ENCODE measurements at places on chromosomes 7 and 10. TPM values are rescaled to one million over a fixed set of nuclear protein-coding genes. Genes with fewer than 3 reads are reported as not detected.
A peak's percentile ranks its signal among the peaks of the same experiment; 100 is the strongest.

The TRPV5 gene
- total RNA-seq: not detected

The GPR158 gene
- 4.6 TPM for total RNA-seq

- no peak for DNase-seq
These were observed 230.0 kb downstream of the PHF14 start for GRCh38 chr7:11203683-11204082.

DNA sequence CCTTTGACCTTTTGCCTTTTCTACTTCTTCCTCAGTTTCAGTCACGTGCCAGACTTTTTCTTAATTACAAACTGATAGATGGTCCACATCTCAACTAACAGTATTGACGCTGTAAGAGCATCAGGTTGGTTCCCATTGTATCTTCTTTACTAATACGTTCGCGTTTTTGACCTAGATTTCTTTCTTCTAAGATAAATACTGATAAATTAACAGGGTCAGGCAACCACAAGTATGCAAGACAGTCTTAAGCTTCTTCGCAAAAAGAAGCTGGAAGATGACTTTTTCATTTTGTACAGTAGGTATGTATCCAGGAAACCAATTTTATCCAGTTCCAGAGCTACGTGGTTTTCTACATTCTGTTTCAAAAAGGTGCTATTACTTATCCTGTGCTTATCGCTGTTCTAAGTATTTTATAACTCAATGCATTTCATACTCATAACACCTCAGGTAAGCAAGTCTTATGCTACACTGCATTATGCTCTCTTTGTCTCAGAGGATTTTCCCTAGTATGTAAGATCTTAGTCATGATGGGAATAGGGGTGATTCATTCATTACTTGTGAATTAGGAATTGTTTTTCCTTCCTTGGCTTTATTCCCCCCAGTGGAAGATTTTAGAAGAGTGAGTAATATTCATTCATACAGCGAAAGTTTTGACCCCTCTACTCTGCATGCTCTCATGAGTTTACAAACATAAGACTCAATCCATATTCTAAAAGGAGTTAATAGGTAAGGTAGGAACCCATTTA, 955 bp downstream of the DUS4L start:
- peak; percentile 79 for DNase-seq

The ATP5F1C gene
- 338 TPM for total RNA-seq

- no peak for DNase-seq
These were observed 13.7 kb upstream of the C10orf71 start for GRCh38 chr10:49285232-49285631.

The KNDC1 gene
- not detected for total RNA-seq

- no peak for DNase-seq
These were observed 23.3 kb downstream of the ADCY1 start for GRCh38 chr7:45597286-45597984.

The NME8 gene
- not detected for total RNA-seq

The KCNMA1 gene
- 32.8 TPM for total RNA-seq

GRCh38 chr10:50395271-50395670, 144.0 kb upstream of the ASAH2 start:
- no peak for DNase-seq

The PRLHR gene
- total RNA-seq: not detected

DNA sequence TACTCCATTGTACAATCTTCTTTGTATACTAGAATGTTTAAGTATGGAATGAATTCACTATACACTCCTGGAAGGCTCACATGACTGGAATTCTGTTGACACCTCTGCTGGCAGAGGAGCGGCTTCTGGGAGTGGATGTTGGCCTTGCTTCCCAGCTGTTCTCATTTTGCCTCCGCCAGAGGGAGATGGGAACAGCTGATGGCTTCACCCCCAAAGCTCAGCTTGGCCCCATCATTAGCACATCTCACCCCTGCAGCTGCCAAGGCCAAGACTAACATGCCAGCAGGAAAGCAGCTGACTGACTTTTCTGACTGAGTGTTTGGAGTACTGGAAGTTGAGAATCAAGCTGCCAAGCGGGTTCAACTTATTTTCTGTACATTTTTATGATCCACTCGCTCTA, 15.1 kb downstream of the ADAM12 start:
- no peak for DNase-seq

Data from Daoy (cell line).